ENCODE measurements at places on chromosomes 5 and 9. TPM values are rescaled to one million over a fixed set of nuclear protein-coding genes. Genes with fewer than 3 reads are reported as not detected.

Gene CETN3
- 24.0 TPM for total RNA-seq

Gene EQTN
- not detected for total RNA-seq

Gene TAF11L10
- not detected for total RNA-seq

Gene RFX3
- 1.6 TPM for total RNA-seq

Gene OR1J2
- not detected for total RNA-seq

Gene FOCAD
- total RNA-seq, result 14.4 TPM

Gene EPB41L4B
- total RNA-seq, result 29.4 TPM

Gene FGFR4
- 24.2 TPM for total RNA-seq

Gene NMUR2
- total RNA-seq, result 0.08 TPM

Gene CTNND2
- total RNA-seq, result not detected

Gene CCL27
- total RNA-seq, result 0.33 TPM

Gene IL3
- not detected for total RNA-seq

Gene PLAC8L1
- not detected for total RNA-seq

Gene MYORG
- 6.9 TPM for total RNA-seq

Gene TOR4A
- total RNA-seq, result 25.2 TPM

Gene SH3TC2
- total RNA-seq, result 0.56 TPM

Gene CXCL14
- total RNA-seq, result 0.27 TPM

Gene SH2D3C
- total RNA-seq, result 0.08 TPM

Gene DEPDC1B
- total RNA-seq, result 15.4 TPM

Gene ZNF189
- total RNA-seq, result 8.2 TPM

Gene CDX1
- not detected for total RNA-seq

Gene POLR3G
- total RNA-seq, result 15.1 TPM

Gene IRX4
- total RNA-seq, result 0.34 TPM

Gene INSYN2B
- total RNA-seq, result 0.11 TPM

Gene EIF4E1B
- not detected for total RNA-seq

Measured in A549 treated with AZD2906 at 1 μM for 4 hours (cell line).